ENCODE measurements at places on chromosomes 2 and 18.

DNA sequence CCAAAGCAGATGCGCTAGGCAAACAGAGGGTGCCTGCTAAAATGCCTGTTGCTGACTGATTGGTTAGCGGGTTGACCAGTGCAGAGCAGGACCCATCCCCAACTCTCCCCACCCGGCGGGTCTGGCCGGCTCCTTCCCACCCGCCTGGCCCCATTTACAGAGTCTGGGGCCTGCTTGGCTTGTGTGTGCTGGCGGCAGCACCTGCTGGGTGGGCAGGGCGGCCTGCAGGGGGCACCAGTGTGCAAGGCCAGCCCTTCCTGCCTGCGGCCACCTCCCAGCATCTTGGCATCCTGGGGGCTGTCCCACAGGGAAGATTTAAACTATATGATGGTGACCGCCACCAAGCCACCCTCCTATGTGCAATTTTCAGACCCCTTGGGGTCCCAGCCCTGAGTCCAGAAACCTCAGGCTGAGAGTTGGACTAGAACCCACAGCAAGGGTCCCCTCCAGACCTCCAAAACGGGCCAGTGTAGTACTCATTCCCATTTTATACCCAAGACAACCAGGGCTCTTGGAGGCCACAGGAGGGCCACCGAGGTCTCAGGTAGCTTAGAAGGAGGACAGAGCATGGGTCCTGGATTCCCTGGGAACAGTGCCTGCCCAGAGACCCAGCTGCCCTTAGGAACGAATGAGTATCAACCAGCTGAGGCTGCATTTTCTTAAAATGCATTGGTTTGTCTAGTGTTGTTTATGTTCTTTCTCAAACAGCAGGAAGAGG lies 173.6 kb downstream of the SMAD7 start:
- DNase-seq, result peak; percentile 68

- no peak for DNase-seq
These were observed 62.5 kb downstream of the SPHKAP start for GRCh38 chr2:228118940-228119339.

DNA sequence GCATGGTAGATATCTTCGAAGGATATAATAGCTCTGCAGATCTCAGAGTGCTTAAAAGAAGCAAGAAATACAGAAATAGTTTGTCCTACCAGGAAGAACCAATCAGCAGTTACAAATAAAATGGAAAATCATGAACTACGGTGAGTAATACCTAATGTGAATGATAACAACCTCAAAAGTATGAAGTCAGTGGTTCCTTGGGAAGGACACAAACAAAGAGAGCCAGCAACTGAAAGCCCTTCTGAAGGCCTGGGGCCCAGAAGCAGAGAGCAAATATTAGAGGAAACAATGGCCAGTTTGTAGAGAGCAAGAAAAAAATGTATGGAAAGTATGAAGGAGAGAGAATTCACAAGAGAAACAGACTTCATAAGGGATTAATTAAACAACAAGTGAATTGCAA lies 226.8 kb upstream of the CHST9 start:
- no peak for DNase-seq

DNA sequence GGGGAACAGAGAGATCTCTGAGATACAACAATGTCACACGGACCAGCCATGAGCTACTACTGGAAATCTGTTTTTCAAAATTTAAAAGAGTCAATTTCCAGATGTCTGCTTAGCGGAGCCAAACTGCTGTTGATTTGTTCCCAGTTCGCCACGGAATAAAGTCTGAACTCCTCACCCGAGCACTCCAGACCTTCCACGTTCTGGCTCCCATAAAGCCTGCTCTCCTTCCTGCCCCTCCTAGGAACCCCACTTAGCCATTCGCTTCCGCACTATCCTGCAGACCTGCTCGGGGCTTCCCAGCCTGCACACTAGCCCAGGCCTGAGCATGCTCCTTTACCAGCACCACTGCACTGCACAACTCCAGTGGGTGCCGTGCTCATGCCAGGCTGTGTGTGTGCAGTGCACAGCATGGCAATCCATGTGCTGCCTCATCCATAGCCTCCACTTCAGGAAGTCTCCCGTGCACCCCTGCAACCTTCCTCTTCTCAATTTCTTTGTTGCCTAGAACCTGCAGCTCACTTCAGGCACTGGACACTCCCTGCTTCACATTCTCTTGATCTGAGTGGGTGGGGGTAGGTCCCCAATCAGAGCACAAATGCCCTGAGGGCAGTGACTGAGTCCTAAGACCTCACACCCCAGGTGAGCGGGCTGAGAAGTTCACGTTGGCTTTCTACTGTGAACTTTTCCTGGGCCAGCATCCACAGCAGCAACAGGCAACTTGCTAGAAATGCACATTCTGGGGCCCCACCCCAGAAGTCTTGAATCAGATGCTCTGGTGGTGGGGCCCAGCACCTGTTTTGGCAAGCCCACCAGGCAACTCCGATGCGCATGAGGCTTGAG lies 53.7 kb downstream of the ZBTB7C start:
- no peak for DNase-seq

DNA sequence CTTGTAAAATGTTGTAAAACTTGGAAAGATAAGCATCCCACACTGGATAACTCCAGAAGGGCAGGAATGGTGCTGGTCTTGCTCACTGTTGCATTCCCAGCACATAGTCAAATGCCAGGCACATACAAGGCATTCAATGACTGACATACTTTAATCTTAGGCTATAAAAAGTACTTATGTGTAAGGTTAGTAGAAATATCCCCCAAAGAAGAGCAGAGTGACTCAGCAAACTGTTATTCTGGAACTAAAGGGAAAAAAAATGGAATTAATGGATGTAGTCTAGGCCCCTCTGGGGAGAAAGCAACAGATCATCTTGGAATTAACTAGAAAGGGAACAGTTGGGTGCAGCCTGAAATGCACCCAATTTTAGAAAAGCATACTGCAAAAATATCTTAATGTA lies 9.0 kb downstream of the ZBTB14 start:
- DNase-seq, result no peak

DNA sequence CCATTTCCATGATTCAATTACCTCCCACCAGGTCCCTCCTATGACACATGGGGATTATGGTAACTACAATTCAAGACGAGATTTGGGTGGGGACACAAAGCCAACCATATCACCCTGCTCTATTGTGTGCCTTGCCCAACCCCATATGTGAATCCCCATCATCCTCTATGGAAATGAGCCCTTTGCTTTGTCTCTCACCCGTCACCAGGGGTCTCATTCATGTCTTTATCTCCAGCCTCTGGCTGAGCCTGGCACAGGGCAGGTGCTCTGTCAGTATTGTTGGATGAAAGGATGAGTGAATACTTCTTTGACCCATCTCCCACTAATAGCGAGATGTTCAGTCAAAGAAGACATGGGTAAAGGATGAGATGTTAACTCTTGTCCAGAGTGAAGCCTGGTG lies 116.6 kb upstream of the LGALSL start:
- DNase-seq, result no peak

- DNase-seq, result no peak
These were observed 6.6 kb downstream of the STAT4 start for GRCh38 chr2:191144217-191144616.

DNA sequence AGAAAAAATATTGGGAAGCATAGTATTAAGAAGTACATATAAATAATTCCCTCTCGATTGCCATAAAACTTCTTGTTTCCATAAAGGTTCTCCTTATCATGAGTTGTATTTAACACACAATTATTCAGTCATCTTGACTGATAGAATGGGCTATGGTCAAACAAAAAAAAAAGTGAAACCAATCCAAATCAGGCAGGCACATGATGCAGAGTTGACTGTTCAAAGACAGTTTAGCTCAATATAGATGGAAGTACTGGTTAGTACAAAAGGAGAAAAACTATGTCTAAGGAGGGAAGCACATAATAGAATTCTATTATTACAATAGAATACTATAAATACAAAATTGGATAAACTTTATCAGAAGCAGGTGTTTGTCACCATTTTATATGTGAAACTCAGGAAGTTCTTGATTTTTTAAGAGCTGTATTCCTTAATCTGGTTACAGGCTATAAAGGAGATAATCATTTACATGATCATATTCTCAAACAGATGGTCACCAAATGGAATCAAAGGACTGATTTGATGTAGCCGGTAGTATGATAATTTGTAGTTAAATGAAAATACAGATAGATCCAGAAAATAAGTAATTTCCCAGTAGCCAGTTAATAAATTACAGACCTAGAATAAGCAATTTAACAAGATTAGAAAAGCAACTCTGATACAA lies 18.2 kb upstream of the CALCRL start:
- DNase-seq, result no peak

DNA sequence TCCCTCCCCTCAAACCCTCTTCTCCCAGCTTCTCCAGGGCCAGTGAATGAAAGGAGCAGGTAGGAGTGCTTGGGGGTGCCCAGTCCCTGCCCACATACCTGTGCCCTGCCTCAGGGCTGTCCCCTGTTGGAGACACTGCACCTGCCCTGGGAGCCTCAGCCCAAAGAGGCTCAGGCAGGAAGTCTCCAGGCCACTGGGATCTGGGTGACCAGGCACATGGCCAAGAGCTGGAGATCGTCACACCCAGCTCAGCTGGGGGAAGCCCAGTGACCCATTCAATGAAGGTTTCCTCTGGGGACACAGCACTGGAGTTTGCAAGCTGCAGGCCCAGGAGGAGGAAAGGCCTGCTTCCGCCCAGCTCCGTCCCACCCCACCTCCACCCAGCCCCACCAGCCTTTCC lies 156.4 kb downstream of the ZFP36L2 start:
- no peak for DNase-seq

- no peak for DNase-seq
These were observed 19.6 kb downstream of the MTERF4 start for GRCh38 chr2:241082341-241083090.

DNA sequence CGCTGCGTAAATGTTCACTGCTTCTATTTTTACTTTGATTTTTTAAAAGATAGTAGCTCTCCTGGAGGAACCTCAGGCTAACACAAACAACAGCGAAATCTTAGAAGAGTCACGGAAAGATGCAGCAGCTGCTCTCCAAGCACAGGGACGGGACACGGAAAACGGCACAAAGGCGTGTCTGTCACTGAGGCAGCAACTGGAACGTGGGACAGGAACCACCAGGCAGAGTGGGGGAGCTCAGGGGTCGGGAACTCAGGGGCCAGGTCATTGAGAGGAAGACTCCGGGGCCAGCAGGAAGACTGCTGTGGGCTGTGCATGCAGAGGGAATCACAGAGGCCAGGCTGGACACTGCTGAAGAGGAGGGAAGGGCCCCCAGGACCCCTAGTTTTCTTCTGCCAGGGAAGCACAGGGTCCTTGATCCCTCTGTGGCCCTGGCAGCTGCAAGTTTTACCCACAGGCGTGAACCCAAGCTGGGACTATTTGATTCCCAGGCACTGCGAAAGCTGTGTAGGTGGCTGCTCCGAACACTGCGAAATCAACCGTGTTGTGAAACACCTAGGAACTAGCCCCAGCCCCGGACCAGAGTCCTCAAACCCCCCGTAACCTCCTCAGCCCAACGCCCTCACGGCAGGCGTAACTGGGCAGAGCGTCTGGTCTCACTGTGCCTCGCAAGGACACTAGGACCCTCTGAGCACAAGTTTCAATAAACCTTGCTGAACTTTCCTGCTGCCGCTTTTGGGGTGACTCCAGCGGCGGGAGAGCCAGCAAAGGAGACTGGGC lies 263.0 kb downstream of the EIPR1 start:
- DNase-seq, result no peak

DNA sequence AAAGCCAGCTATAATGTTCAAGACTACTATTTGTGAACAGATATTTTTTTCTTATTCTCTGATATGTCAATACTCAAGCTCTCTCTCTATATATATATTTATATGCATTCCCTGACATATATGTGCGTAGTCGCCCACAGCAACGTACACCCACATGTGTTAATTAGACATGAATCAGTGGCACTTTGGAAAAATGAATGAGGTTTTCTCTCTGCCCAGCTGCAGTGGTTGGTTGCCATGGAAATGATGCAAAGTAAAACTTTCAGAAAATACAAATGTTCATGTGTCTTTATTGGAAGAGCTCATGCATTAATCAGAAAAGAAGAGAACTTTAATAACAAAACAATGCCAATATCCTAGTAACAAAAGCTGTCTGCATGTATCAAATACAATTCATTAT lies 34.7 kb downstream of the UNC80 start:
- DNase-seq, result no peak

DNA sequence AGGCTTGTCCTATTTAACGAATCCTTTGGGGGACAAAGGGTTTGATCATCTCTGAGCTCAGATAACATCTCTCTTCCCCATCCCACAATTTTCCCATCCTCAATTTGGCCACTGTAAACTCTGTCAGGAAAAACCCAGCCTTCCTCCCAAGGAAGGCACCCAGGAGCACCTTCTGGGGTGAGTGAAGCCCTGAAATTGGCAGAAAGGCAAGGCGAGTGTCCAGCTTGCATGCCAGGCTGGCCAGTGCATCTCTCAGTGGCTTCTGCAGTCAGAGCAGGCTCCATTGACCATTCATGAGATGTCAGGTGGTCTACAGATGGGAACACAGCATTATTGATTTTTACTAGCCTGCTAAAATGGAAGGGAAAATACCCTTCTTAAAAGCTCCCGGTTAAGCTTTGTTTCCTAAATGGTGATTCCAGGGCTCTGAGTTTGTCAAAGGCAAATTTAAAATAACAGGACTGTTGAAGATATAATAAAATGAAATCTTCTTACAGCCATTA lies 83.2 kb upstream of the BOD1L2 start:
- DNase-seq, result no peak

- no peak for DNase-seq
These were observed 1015.1 kb upstream of the PIK3C3 start for GRCh38 chr18:40939656-40940515.

- no peak for DNase-seq
These were observed 133.1 kb downstream of the NCKAP5 start for GRCh38 chr2:133434959-133435668.

DNA sequence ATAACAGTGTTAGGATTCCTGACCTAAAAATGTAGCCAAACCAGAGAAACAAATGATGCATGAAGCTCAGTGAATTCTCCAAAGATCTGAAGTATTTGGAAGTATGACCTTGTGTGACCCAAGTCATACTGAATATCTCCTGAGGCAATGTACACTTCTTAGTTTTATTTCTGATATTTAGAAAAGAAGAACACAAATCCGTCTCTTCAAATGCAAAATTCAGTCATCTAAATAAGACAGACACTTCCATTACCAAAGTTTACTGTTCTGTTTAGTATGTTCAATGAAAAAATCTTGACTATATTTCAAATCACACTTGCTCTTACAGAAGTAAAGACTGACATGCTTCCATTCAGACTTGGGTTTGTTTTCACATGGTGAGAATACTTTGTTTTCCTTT lies 495.7 kb downstream of the RIT2 start:
- DNase-seq, result no peak

- DNase-seq, result no peak
These were observed 300.0 kb upstream of the PIK3C3 start for GRCh38 chr18:41655074-41655473.

- no peak for DNase-seq
These were observed 36.2 kb downstream of the TNS1 start for GRCh38 chr2:217966423-217967070.

GRCh38 chr2:120817136-120817955 lies 81.7 kb downstream of the GLI2 start:
- no peak for DNase-seq

- DNase-seq, result no peak
These were observed 79.8 kb upstream of the FZD7 start for GRCh38 chr2:201953880-201954279.

DNA sequence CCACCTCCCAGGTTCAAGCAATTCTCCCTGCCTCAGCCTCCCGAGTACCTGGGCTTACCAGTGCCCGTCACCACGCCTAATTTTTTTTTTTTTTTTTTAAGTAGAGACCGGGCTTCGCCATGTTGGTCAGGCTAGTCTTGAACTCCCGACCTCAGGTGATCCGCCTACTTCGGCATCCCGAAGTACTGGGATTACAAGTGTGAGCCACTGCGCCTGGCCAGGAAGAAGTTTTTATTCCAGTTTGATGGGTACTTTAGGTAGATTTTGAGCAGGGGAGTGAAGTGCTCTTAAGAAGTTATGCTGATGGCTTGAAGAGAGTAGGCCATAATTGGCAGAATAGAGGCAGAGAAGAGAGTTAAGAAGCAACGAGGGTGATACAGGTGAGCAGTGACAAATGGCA lies 25.3 kb downstream of the FZD5 start:
- DNase-seq, result no peak
